ENCODE measurements at places on chromosomes 13 and 19.

GRCh38 chr19:45115809-45116615 lies 23.0 kb downstream of the PPP1R37 start:
- DNase-seq, result peak; percentile 85
- H3K4me3 ChIP-seq, result no peak overlapping the region
- peak overlapping the region; percentile 86 for H3K27ac ChIP-seq
- H3K4me1 ChIP-seq, result peaks cover 46% of the 10 kb centered on the region
- H3K36me3 ChIP-seq, result no peaks in the 10 kb centered on the region
- H3K27me3 ChIP-seq, result no peaks in the 10 kb centered on the region

DNA sequence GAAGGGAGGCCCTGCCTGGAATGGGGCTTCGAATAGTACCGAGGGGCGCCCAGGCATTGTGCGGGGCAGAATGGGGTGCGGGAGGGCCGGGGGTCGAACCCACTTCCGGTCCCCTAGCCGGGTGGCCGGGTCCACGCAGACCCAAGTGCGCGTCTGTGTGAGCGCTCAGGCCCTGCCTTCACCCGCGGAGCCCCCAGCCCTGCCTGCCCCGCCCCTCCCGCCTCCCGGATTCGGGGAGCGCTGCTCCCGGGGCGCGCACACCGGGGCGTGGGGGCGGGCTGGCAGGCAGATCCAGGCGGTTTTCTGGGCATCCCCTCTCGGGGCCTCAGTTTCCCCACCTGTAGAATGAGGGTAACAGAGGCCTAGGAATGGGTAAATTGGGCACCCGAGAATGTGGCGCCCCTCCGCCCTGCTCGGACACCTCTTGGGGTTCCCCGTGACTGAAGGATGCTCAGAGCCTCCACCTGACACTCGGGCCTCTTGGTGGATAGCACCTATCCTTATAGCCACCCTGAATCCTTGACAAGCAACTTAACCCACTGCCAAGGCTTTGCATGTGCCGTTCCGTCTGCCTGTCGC lies 682 bp downstream of the PIK3R2 start:
- no peaks in the 10 kb centered on the region for H3K36me3 ChIP-seq
- peaks cover 48% of the 10 kb centered on the region for H3K4me1 ChIP-seq
- H3K4me3 ChIP-seq, result peak overlapping the region; percentile 78
- DNase-seq, result no peak
- H3K27ac ChIP-seq, result peak overlapping the region; percentile 98

DNA sequence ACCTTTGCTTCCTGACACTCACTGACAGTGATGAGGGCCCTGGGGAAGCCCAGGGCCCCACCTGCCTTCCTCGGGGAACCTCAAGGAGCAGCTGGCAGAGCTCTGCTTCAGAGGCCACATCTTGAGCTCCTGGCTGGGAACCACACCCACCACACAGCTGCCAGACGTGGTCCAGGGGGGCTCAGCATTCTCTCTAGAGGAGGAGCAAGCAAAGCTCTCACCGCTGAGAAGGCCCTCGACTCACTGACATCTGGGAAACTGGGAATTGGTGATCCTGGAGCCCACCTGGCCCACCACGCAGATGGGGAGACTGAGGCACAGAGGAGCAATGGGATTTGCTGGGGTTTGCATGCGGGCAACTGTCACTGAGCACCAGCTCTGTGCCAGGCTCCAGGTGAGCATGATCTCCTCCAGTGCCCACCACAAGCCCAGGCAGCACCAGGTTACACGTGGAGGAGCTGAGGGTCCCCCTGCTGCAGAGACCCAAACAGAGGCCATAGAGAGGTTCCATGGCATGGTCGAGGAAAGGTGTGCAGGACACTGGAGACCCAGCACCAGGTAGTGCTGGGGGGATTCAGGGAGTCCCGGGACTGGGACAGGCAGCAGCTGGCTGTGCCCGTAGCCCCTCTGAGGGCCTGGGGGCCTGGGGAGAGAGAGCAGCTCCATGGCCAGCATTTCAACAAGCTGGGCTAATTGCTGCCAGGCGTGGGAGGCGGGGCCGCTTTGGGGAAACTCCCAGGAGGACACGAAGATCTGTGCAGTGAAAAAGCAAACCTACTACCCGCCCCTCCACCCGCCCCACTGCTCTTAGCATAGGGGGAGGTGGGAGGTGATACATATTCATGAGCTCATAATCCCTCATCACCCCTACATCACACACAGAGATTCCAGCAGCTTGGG lies 33.4 kb downstream of the PEPD start:
- H3K36me3 ChIP-seq, result no peaks in the 10 kb centered on the region
- H3K4me3 ChIP-seq, result no peak overlapping the region
- H3K4me1 ChIP-seq, result peaks cover 15% of the 10 kb centered on the region
- DNase-seq, result no peak

DNA sequence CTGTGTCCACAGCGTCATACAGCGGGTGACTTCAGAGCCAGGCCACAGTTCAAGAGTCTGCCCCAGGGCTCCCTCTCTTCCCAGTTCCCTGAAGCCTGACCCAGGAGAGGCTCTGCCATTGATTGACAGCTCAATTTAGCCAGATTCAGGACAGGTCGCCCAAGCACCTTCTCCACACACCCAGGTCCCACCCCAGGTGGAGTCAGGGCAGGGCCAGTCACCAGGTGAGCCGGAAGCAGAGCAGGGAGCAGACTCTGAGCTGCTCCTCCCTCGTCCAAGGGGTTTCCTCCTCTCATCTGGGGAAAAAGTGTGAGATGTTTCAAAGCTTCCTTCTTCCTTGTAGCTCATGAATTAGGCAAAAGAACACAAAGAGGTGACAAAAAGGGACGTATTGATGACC lies 5.6 kb downstream of the CEACAM7 start:
- no peak for DNase-seq
- H3K36me3 ChIP-seq, result no peaks in the 10 kb centered on the region
- H3K4me1 ChIP-seq, result no peaks in the 10 kb centered on the region
- H3K4me3 ChIP-seq, result no peak overlapping the region
- no peaks in the 10 kb centered on the region for H3K27me3 ChIP-seq

- no peak for DNase-seq
- peaks cover 11% of the 10 kb centered on the region for H3K4me1 ChIP-seq
- no peaks in the 10 kb centered on the region for H3K27me3 ChIP-seq
- H3K4me3 ChIP-seq, result no peak overlapping the region
These were observed 4.6 kb downstream of the TCF3 start for GRCh38 chr19:1647501-1648458.

DNA sequence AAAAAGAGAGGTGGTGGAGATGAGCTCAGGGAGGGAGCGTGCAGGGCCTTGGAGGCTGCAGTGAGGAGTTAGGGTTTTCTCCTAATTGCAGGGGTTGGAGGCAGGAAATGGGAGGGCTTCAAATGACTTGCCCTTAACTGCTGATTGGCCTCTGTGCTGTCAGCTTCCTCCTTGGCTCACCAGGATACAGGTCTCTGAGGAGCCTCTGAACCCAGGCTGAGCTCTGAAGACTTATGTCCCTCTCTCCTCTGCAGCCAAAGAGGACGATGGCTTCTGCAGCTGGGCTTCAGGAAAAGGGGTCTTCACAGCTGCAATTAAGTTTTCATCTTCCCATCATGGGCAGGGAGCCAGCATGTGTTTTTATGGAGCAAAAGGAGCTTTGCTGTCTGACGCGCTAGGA lies 6.7 kb upstream of the RANBP3 start:
- H3K27ac ChIP-seq, result no peak overlapping the region
- H3K4me3 ChIP-seq, result no peak overlapping the region
- H3K36me3 ChIP-seq, result no peaks in the 10 kb centered on the region
- no peaks in the 10 kb centered on the region for H3K27me3 ChIP-seq
- peaks cover 8% of the 10 kb centered on the region for H3K4me1 ChIP-seq
